ENCODE measurements at places on chromosomes 2 and 18. TPM values are rescaled to one million over a fixed set of nuclear protein-coding genes. Genes with fewer than 3 reads are reported as not detected.

M1AP gene
- 0.13 TPM for total RNA-seq

KCNG2 gene
- not detected for total RNA-seq

FBXO15 gene
- 0.37 TPM for total RNA-seq

CFAP221 gene
- total RNA-seq = not detected

TMEM37 gene
- total RNA-seq = 0.27 TPM

ZNF804A gene
- 0.63 TPM for total RNA-seq

MYO1B gene
- 93.6 TPM for total RNA-seq

MALL gene
- 0.77 TPM for total RNA-seq

DLX1 gene
- total RNA-seq = 9.7 TPM

TLX2 gene
- not detected for total RNA-seq

SERPINB7 gene
- 71.5 TPM for total RNA-seq

ATP9B gene
- total RNA-seq = 9.9 TPM

CLEC4F gene
- not detected for total RNA-seq

CSRNP3 gene
- not detected for total RNA-seq

- no peak for DNase-seq
Measured at GRCh38 chr2:201656102-201656501, 12.8 kb upstream of the TMEM237 start.

DNA sequence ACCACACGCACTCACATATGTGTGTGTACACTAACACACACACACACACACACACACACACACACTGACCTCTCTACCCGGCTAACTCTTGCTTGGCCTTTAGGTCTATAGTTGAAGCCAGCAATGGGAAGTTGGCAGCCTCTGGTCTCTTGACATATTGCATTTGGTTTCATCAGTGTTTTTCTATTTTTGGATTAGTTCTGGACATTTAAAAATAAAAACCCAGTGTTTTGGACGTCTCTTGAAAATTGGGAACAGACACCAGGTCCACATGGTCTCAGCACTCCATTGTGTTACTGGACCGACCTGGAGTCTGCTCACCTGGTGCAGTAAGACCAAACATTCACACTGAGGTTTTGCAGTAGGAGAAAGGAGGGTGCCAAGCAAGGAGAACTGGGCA is 50.4 kb upstream of the AFF3 start:
- DNase-seq = no peak

DNA sequence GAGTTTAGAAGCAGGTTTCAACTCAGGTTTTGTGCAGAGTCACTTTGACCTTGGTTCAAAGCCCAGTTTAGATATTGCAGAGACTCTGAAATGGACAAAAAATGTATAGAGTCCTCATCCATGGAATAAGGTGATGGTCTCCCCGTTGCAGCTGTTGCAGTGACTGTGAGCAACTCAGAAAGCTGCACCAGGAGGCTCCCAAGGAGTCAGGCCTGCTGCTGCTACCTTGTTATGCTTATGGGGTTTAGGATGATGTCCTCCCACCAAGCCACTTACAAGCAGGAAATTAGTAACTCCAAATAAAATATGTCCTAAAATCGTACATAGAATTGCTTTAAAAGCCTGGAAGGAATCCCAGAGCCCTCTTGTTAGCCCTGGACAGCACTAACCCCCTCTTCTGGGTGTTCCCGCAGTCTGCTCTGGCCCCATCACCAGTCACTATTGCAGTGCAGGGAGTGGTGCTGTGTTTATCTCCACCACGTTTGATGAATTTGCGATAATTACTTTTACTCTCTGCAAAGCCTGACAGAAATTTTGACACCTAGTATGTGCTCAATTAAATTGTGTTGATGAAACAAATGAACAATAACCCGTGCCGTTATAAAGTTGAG is 189.0 kb downstream of the CNTNAP5 start:
- DNase-seq = no peak

DNA sequence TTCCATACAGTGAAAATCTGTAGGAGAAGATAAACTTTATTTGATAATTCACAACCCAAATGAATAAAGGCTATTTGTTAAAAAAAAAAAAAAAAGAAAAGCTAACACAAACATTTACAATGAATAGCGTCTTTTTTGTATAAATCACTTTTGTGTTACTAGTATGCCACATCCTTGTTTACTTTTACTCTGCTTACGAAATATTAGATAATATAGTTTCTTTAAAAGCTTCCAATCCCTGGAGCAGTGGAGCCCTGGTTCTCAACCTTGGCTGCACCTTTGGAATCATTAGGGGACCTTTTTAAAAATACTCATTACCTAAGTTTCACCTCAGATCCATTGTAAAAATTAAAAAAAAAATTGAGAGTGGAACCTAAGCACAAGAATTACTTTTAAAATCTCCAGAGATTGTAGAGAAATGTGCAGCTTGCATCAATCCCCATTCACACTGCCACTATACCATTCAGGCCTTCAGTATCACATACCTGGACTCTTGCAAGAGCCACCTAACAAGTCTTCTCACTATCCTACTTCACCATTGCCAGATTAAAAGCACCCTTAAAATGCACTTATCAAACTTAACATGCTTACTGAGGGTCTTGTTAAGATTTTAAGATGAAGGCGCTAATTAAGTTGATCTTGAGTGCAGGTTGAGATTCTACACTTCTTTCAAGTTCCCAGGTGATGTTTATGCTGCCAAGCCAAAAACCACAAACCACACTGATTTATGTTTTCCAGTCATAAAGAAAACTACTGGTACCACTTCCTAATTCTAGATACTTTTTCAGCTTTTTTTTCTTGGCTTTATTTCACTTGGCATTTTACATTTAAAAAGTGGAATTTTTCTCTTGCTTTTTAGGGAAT is 59.7 kb upstream of the ZC3H15 start:
- no peak for DNase-seq

DNA sequence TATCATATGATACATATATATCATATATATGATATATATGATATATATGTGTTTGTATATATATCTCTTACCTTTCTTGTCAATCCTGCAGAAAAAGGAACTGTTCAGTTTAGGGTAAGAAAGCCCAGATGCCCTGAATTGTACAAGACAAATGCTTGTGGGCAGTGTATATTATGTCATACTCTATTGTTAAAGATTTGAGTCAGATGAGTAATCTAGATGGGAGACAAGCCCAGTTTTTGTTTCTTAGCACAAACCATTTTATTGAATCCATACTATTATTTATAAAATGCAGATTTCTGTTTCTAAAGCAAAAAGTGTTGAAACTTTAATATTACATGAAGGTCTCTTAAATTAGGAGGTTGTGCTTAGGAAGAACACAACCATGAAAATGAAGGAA is 90.6 kb downstream of the VRK2 start:
- DNase-seq = peak; percentile 58

- peak; percentile 59 for DNase-seq
Measured at GRCh38 chr2:37589298-37589697, 82.1 kb downstream of the CDC42EP3 start.

- peak; percentile 81 for DNase-seq
Measured at GRCh38 chr18:56593906-56594305, 44.5 kb downstream of the TXNL1 start.

- DNase-seq = peak; percentile 50
Measured at GRCh38 chr2:62931536-62931935, 119.1 kb upstream of the OTX1 start.

DNA sequence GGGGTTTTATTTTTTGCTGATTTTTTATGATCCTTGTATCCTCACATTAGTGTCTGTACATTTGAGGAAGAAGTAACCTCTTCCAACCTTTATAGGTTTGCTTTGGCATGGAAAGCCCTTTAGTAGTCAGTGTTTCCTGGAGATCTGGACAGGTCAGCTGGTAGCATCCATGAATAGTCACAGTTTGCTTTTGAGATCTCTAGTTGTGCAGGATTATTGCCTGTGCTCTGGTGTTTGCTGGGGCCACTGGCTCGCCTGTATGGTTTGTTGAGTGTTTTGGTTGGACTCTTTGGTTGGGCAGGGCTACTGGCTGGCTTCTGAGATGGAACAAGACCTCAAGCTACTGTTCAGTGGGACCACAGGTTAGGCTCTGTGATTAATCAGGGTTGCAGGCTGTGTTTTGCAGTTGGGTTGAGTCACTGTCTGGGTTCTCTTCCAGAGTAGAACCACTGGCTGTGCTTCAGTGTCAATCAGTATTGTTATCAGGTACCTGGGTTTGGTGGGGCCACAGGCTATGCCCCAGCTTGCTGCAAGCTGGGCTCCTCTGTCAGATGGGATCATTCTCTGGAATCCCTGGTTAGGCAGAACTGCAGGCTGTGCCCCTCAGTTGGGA is 20.0 kb downstream of the SP140L start:
- no peak for DNase-seq

DNA sequence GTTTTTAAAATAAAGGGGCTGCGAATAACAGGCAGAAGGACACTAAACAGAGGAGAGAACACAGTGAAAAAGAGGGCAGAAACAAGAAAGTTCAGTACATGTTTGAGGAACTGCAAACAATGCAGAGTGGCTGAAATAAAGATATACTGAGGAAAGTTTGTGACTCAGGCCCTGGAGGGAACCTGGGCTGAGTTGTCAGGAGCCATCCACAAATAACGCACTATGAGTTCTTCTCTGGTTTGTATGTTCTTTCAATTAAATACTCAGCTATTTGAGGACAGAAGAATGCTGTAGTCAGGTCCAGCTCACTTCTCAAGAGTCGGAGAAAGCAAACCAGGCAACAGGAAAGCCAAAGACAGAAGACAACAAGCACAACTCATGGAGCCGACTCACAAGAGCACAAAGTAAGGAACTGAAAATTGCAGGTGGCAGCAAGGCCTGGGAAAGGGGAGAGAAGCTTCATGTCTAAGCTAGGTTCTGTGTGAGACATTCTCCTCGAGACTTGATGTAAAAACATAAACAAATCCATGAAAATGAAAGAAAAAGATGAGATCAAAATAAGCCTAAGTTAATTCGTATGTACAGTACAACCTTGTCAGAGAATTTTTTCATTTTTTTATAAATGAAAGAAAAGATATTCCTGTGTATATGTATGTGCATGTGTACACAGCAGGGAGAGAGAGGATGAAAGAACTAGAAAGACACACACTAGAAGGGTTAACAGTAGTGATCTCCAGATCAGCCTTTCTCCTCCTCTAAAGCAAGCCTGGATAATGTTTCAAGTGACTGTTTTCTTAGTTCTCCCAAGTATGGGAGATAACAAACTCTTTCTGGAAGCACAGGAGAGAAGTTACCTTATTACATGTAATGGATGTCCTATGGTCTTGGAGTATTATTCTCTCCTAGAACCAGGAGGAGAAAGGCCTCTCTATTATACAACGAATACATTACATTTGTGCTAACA is 41.5 kb downstream of the CHN1 start:
- no peak for DNase-seq

DNA sequence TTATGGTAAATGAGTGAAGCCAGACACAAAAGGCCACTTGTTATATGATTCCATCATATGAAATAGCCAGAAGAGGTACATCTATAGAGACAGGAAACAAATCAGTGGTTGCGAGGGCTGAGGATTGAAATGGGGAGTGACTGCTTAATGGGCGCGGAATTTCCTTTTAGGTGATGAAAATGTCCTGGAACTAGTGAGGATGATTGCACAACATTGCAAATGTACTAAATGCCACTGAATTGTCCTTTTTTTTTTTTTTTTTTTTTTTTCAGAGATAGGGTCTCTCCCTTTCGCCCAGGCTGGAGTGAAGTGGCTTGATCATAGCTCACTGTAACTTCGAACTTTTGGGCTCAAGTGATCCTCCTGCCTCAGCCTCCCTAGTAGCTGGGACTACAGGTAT is 15.3 kb upstream of the GAREM2 start:
- no peak for DNase-seq

- DNase-seq = peak; percentile 58
Measured at GRCh38 chr2:150234787-150235446, 252.6 kb downstream of the RND3 start.

- peak; percentile 68 for DNase-seq
Measured at GRCh38 chr2:17736989-17737388, 16.6 kb downstream of the SMC6 start.

DNA sequence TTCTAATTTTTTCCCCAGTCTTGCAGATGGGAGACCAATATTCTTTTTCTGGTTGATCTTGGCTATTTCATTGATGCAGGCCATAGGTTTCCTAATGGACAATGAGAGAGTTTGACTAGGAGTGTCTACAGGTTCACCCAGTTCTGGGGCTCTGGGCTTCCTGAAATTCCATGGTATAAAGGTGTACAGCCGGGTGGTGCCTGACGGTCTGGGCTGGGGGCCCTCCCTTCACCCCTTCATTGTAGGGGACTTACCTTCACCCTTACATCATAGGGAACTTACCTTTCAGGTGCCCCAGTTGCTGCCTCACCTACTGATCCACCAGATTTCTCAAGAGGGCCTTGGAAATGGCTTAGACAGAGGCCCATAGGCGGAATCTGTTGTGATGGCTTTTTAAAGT is 13.0 kb upstream of the LAPTM4A start:
- no peak for DNase-seq

DNA sequence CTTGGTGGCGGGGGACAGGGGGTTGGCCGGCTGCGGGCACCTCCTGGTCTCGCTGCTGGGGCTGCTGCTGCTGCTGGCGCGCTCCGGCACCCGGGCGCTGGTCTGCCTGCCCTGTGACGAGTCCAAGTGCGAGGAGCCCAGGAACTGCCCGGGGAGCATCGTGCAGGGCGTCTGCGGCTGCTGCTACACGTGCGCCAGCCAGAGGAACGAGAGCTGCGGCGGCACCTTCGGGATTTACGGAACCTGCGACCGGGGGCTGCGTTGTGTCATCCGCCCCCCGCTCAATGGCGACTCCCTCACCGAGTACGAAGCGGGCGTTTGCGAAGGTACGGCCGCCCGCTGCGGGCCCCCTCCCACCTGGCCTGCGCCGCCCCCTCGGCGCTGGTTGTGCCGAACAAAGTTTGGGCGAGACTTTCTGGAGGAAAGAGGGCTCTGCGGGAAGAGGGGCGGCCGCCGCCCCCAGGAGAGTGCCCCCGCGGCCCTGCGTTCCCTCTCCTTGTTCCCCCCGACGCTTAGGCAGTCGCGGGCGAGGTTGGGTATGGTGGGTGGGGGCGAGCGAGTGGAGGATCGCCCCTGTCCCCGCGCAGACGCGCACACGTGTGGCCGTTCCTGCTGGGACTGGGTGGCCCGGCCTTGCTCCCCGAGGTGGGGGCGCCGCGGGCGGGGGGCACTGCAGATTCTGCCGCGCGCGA is 866 bp downstream of the CRIM1 start:
- DNase-seq = no peak

- no peak for DNase-seq
Measured at GRCh38 chr18:41967680-41968079, 12.6 kb downstream of the PIK3C3 start.

GRCh38 chr2:239012936-239013677 is 165.2 kb downstream of the TWIST2 start:
- no peak for DNase-seq

- DNase-seq = peak; percentile 39
Measured at GRCh38 chr2:169528271-169528701, 18.8 kb downstream of the KLHL41 start.

- no peak for DNase-seq
Measured at GRCh38 chr2:14633461-14634181, 1.1 kb downstream of the LRATD1 start.

GRCh38 chr18:11377766-11378540 is 228.6 kb upstream of the PIEZO2 start:
- DNase-seq = no peak

GRCh38 chr18:54238173-54238936 is 13.9 kb upstream of the MBD2 start:
- no peak for DNase-seq

GRCh38 chr2:151767536-151767935 is 33.3 kb upstream of the NEB start:
- peak; percentile 21 for DNase-seq

- DNase-seq = no peak
Measured at GRCh38 chr2:186433040-186433439, 53.0 kb upstream of the ZC3H15 start.

Measured in HT1080 (cell line).